Muscle of leg (tissue), 16 donors: ENCODE measurements at places on chromosomes 1 and 21.

- DNase-seq = no peak
Observed at GRCh38 chr1:13797397-13797796, 97.4 kb downstream of the PRDM2 start.

GRCh38 chr1:77757603-77758002 lies 2.0 kb downstream of the USP33 start:
- DNase-seq = peak; percentile 6

DNA sequence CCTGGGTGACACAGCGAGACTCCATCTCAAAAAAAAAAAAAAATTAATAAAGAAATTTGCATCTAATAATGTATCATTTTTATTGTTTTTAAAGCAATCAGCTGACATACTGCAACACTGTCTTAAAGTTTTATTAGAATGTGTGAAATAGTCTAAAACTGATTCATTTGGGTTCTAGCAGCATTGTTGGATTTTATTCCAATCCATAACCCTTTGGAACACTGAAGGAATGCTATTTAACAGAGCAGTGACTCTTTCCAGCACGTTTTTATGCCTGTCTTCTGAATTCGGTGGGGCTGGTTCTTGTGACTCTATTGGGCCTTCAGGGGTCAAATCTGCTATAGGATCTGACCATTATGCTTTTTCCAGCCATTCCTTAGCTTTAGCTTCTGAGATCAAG lies 18.2 kb upstream of the FMO4 start:
- DNase-seq = no peak

DNA sequence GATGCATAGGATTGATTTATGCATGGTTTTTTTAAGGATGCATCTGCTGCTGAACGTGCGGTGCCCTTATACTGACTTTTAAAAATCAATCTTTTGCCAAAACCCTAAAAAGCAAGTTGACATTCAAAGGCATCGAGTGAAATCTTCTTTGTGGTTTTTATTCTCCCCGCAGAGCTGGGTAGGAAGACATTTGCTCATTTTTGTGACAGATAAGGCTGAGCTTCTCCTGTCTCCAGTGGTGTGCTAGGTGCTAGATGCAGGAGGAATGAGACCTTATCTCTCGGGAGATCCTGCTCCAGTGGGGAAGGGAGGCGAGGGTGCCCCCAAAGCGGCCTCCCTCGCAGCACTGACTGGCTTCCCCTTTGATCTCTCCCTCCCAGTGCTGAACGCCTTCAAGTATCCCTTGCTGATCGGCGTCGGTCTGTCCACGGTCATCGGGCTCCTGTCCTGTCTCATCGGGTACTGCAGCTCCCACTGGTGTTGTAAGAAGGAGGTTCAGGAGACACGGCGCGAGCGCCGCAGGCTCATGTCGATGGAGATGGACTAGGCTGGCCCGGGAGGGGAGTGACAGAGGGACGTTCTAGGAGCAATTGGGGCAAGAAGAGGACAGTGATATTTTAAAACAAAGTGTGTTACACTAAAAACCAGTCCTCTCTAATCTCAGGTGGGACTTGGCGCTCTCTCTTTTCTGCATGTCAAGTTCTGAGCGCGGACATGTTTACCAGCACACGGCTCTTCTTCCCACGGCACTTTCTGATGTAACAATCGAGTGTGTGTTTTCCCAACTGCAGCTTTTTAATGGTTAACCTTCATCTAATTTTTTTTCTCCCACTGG lies 14.9 kb upstream of the CD101 start:
- no peak for DNase-seq

GRCh38 chr1:192565946-192566345 lies 9.6 kb upstream of the RGS1 start:
- no peak for DNase-seq

DNA sequence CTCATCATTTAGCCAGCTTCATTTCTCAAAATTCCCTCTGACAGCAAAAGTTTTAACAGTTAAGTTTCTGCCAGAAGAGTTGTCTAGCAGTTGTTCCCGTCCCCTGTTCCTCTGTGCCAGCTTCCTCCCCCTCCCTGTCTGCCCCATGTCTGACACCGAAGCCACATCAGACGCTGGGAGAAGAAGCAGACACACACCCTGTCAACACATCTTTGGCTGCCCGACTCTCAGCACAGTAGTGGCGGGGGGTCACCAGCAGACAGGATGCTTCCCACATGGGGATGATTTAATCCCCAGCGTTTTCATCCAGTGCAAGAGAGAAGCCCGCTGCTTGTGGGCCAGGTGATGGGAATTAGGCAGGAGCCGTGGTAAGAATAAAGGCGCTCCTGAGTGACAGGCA lies 379.4 kb upstream of the RUNX1 start:
- peak; percentile 57 for DNase-seq

DNA sequence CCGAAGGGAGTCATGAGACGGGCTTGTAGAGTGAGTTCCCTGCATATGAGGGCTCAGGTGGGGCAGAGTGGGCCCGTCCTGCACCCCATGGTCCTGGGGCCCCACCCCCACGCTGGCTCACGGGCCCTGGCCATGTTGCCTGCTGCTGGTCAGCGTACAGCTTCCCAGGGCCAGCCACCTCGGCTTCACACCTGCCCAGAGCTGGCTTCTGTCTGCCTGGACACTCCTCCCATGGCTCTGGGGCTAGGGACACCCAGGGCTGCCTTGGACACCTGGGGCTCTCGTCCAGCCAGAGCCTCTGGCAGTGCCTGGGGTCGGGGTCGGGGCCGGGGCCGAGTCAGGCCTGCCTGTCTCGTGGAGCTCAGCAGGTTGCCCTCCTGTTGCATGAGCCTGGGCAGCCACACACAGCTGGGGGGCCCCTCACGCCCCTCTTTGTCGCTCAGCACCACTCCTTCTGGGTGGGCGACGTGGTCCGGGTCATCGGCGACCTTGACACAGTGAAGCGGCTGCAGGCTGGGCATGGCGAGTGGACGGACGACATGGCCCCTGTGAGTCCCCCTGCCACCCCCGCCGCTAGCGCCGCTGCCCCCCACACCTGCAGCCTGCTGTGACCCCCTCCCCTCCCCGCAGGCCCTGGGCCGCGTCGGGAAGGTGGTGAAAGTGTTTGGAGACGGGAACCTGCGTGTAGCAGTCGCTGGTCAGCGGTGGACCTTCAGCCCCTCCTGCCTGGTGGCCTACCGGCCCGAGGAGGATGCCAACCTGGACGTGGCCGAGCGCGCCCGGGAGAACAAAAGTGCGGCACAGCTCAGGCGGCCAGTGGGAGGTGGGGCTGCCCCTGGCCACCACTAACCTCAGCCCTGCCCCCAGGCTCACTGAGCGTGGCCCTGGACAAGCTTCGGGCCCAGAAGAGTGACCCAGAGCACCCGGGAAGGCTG lies 5.5 kb upstream of the MMP23B start:
- no peak for DNase-seq

GRCh38 chr1:77504986-77505385 lies 177.5 kb downstream of the ZZZ3 start:
- DNase-seq = peak; percentile 26

DNA sequence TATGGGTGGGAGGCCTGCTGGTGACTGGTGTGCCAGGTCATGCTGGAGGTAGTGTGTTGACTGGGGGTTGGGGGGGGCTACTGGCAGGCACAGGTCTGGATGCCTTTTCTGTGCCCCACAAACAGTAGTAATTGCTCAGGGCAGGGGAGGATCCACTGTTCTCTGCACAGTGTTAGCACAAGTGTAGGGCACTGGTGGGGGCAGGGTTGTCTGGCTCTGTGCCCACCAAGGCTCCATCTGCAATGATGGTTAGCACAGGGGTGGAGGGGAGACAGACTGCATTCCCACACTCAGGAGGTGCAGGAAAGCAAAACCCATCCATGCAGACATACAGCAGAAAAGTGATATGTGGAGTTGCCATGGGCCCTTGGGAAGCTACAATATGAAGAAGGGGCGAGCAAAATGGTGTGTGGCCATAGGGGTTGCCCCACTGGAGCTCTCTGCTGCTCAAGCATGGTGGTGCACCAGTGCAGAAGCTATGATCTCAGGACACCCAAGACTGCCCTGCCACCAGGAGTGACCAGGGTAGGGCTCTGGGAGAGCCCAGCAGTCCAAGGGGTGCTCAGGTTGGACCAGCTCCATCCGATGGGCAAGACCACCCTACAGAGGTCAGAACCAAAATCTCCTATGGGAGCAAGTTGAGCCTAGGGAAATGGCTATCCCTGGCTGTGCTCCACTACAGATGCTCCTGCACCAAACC lies 122.2 kb upstream of the KCTD3 start:
- DNase-seq = no peak

- DNase-seq = no peak
Observed at GRCh38 chr1:11563560-11564069, 84.7 kb downstream of the DISP3 start.

DNA sequence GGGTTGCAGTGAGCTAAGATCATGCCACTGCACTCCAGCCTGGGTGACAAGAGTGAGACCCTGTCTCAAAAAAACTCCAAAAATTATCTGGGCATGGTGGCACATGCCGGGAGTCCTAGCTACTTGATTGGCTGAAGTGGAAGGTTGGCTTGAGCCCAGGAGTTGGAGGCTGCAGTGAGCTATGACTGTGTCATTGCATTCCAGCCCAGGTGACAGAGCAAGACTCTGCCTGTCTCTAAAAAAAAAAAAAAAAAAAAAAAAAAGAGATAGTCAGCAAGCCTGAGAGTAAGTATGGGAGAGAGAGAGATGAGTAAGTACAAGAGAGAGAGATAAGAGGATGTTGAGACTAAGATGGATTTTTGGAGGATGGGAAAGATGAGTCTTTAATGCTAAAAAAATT lies 180.8 kb upstream of the CACYBP start:
- DNase-seq = no peak

GRCh38 chr1:150021191-150021694 lies 10.7 kb upstream of the OTUD7B start:
- DNase-seq = no peak

DNA sequence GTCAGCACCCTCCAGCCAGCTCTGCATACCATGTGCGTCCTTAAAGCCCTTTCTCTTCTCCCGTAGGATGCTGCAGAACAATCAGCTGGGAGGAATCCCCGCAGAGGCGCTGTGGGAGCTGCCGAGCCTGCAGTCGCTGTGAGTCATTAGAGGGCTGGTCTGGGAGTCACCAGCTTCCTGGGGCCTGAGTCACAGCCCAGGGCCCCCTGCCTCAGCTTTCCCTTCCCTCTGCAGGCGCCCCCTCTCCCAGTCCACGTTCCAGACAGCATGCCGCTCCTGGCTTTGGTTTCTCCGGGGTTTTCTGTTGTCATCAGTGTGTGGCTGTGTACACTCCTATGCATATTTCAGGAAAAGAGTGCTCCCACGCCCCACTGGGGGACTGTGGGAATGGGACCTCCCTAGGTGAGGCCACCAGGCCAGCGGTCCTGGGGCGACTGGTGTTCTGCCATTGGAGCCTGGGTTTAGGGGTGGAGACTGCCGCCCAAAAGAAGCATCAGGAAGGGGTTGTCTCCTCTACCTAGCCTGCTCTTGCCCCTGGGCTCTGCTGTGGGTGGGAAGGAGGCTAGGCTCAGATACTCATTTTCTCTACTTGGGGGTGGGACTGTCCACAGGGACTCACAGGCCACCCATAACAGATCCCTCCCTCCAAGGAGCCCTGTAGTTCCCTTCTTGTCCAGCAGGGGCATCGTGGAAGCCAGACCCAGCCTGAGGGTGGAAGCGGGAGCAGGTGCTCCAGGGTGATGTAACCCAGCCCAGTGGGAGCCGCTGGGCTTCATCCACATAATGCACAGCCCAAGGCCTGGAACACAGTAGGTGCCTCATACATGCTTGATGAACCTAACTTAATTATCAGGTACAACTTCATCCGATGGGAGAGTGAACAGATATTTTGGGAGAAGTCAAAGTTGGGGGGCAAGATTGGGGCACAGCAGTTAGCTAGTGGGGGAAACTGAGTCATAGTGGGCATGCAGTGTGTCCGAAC lies 42.5 kb downstream of the LGR6 start:
- peak; percentile 49 for DNase-seq

GRCh38 chr1:4214826-4215225 lies 314.8 kb upstream of the C1orf174 start:
- no peak for DNase-seq

- DNase-seq = no peak
Observed at GRCh38 chr1:167815650-167816049, 93.9 kb downstream of the MPZL1 start.

GRCh38 chr21:41156142-41156541 lies 11.8 kb upstream of the BACE2 start:
- no peak for DNase-seq

GRCh38 chr1:107171333-107171732 lies 30.5 kb downstream of the NTNG1 start:
- peak; percentile 23 for DNase-seq

DNA sequence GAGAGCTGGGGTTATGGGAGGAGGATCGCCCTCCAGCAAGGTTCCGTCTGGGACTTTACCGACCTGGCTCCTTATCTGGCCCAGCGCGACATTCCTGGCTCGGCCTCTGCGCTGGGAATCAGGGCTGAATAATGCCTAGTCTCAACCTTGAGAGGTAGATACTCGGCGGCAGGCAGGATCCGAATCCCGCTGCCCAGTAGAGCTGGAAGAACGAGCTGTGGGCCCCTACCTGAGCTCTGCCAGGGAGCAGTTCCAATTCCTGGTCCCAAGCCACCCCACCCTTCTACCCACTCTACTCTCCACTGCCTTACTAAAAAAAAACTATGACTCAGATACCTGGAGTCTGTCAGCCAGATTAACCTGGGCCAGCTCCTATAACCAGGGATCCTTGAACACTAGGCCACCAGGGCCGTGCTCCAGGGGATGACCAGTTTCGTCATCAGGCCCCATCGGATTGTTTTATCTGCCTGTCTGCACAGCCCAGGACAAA lies 53.6 kb downstream of the RHBG start:
- no peak for DNase-seq

- no peak for DNase-seq
Observed at GRCh38 chr1:226643177-226643576, 94.6 kb downstream of the STUM start.

DNA sequence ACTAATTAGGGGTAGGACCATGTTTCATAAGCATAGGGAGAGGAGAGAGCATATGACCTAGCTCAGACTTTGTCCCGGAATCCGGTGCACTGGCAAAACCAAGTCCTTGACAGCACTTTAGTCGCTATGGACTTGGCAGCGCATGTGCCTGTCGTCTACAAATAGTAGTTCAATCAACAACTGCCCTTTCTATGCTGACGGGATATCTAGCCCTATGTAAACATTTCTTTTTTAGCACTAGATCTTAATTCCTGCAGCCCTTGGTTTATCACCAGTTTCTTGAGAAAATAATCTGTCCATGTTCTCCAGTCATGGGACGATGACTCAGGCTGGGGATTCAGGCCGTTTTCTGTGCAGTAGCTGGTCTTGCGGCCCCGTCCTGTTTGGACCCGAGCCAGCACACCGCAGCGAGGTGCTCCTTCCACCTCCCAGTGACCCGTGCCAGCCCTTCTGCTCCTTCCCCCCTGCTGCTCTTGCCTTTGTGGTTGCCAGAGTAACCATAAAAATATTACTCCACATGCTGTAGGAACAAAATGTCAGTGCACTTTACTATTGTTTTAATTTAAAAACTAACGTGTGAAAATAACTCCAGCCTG lies 8.6 kb upstream of the MT1HL1 start:
- DNase-seq = no peak
